Ecto neural progenitor cell (in vitro differentiated cells): ENCODE measurements at places on chromosomes 3 and 15.

- no peak for DNase-seq
These were observed 5.7 kb upstream of the APEH start for GRCh38 chr3:49668414-49668797.

DNA sequence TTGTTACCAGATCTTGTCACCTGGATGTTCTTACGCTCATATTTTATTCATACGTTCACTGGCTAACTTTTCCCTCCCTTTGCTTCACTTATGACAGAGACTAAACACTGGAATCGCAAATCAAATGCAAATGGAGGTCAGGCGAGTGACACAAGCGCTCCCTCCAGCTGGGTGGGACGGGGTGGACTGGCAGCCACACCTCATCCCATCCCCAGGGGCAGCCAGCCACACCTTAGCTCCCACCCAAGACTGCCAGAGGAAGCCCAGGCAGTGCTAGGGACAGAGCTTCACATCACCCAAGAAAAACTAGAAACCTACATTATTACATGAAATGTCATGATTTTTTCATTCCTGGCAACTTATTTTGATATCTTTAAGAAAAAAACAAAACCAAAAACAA, 366.2 kb downstream of the ERC2 start:
- DNase-seq: no peak

DNA sequence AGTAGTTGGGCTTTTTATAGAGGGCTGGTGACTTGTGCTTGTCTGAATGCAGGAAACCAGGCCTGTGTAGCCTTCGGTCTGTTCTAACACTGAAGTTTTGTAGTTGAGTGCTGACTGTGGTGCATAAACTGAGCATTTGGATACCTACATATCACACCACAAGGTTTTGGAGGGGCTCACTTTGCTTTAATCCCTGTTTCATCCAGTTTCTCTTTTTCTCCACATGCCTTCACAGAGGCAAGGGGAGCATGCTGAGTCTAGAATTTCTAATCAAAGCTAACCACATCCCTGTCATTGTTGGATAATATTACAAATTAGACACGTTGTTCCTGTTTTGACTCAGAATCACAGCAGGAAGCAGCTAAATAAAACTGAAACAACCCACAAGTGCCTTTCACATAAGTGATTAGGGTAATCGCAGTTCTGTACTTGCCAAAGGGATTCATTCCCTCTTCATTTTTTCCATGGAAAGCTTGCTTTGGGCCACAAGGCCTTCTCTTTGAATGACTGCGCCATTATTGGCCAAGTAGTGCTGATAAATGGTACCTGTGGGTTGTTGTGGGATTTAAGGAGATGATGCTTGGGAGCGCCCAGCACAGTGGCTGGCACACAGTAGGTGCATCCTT, 48.9 kb downstream of the TGFBR2 start:
- no peak for DNase-seq

GRCh38 chr3:102094506-102094905, 245.2 kb downstream of the NFKBIZ start:
- no peak for DNase-seq

DNA sequence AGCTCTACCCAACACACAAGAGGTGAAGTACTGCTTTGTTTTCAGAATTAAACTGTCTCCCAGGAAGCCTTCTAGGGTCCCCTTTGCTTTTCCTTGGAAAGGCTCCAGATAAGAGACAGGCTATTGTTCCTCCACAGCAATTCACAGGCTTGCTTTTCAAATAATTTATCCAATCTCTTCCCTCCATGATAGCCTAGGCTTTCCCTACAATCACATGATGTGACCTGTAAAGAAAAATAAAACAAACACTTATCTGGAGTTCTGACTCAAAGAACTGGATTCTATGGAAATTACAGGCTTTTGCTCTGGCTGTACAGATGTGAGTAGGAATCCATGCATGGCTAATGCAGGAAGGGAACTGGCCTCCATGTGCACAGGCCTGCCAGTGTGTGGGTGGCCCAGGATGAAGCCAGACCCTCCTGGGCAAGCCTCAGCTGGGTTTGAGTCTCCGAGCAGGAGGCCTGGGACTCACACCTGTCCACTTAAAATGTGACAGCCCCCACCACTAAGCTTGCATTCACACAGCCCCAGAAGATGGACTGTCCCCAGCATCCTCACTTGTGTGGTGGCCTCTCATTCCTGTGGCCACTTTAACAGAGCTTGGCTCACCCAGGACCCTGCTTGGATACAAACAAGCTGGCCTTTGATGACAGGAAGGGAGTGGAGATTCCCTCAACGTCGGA, 75.8 kb upstream of the LEKR1 start:
- DNase-seq: peak; percentile 63

DNA sequence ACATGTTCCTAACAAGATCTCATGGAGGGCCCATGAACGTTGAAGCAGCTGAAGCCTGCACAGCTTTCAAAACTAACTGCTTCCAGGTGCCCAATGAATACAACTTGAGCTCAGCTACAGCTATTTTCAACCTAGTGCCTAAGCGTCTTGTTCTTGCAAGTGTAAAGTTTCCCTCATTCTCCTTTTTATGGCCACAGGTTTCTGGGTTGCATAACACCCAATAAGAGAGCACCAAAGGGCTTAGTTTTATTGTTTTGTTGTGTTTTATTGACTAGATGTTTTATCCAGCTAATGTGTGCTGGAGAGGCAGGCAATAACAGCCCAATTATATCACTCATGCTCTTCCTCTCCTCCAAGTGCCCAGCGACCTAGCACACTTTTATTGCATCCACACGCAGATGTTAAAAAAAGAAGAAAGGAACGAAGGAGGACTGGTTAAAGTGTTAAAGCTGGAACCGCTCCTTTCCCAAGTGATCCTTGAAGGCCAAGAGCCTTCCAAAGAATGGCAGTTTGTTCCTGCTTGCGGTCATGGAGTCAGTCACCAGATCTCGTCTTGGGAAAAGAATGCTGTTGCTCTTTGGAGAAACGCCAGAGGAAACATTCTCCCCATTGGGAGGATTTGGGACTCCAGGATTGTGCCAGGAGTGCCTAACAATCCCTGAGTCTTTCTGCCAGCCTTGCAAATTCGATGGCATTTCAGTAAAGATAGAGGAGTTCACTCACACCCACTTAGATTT, 156.9 kb downstream of the MEX3B start:
- DNase-seq: no peak

DNA sequence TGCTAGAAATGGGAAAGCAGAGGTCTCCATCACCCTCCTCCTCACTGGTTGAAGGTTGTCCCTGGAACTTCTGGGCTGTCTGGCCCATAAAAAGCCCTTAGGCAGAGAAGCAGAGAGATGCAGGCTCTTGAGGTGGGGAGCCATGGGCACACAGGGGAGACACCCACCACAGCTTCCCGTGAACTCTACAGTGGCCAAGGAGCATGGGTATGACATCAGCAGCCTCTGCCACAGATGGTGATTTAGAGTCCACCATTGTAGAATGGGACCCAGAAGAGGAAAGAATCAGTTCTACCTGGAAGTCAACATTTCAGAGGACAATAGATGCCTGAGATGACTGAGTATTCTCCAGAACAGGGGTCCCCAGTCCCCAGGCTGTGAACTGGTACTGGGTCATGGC, 105.6 kb upstream of the LRRN1 start:
- DNase-seq: no peak
